Stimulated activated CD4-positive, alpha-beta T cell treated with anti-CD3 and anti-CD28 coated beads, Interleukin-12 subunit alpha, Interleukin-12 subunit beta, amount 100 ng/mL, for 24 hours (primary cell): ENCODE measurements at places on chromosomes 7 and 10.

GRCh38 chr10:115539142-115539762 is 446.1 kb downstream of the ATRNL1 start:
- DNase-seq, result no peak

GRCh38 chr7:132516042-132516840 is 60.0 kb downstream of the PLXNA4 start:
- DNase-seq, result no peak

DNA sequence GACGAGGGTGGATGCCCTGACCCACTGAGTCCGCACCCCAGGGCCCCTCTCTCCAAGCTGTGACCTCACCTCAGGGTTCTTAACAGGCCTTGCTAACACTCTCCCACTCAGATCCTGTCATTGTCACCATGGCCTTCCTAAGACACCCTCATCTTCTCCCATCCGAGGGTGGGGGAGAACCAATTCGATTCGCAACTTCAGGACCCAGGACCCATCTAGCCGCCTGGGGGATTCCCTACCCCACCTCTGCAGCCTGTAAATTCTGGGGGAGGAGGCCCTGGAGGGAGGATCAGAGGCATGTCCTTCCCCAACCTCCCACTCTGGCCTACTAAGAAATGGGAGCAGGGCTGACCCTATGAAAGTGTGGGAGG is 17.4 kb downstream of the TRIM8 start:
- DNase-seq, result no peak

DNA sequence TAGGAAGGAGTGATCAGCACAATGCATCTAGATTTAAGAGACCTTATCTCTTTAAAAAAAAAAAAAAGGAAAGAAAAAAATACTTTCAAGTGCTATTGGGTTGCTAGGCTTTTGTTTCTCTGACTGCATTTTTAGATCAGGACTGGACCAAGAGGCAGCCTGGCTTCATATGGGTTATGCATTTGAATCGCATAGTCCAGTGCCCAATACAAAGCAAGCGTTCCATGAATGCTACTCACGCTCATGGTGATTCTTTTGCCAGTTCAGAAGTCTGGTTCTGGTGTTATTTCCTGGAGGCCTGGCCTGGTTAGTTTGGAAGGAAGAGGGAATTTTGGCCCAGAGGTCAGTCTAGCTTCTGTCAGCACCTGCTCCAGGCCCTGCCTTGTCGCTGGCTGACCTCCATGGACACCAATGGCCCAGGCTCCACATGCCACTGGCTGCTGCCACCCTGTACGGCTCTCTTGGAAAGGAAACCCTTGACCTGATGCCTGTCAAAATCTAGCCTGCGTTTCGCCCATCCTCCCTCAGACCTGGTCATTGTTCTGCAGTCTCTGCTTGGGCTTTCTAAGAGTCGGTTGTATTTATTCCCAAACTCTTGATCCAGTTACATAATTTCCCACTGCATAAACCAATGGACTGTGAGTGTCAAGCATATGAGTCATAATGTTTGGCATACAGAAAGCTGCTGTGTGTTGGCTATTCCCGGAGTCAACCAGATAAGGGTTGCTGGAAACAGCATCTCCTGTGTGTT is 74.3 kb upstream of the MKX start:
- no peak for DNase-seq

GRCh38 chr10:70903262-70903921 is 15.0 kb upstream of the PCBD1 start:
- peak; percentile 20 for DNase-seq

GRCh38 chr7:79528421-79528820 is 75.0 kb upstream of the MAGI2 start:
- DNase-seq, result no peak

GRCh38 chr7:114086914-114087652 is 168.3 kb upstream of the PPP1R3A start:
- DNase-seq, result no peak

DNA sequence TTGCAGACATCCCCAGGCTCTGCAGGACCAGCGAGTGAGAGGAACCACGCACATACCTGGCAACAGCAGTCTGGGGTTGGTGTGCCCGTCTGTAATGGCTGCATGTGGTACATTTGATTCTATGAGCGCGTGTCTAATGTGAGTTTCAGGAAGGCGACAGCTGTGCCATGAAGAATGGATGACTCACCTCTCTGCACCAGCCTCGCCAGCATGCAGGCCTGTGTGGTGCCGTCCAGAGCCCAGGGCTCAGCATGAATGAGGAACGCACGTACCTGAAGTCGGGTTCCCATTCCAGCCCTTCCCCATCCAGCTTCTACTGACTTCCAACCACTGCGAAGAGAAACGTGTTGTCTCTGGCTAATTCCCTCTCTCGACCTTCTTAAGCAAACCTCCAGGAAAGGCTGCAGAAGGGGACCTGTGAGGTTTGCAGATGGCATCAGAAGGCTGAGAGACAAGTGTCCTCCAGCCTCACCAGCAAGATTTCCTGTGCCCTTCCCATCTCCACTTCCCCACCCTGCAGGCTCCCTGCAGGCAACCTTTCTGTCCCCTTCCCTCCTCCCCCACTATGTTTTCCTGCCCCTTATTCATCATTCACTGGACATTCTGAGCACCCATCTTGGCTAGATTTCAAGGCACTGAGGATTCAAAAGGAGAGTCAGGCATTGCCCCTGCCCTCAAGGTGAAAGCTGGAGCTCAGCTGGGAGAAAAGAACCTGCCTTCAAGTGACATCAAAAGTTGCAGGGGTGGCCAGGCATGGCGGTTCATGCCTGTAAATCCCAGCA is 54.3 kb downstream of the ASB13 start:
- DNase-seq, result no peak

DNA sequence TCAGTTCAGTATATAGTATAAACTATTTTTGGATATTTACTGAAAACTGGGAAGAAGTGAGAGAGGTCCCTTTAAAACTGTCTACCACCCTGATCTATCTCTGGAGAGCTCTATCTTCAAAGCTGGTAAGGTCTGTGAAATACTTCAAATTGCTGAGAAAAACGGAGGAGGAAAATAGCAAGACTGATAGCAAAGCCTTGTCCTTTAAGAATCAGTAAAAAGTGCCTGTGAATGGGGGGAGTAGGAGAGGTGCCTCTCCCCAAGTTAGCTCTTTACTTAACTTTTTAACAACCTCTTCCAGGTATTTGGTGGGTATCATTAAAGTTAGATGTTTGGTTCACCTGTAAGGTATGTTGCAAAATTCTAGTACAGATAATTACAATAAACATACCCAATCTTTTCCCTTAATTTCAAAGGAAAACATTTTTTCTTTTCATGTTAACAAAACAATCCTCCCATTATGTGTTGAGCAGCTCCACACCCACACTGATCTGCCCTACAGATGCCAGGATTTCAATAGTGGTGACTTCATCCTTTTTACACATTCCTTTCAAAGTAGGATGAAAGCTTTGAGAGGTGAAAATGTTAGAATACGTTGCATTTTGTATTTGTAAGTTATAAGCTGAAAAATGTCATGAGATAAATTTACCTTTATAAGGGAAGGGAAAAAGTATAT is 149.2 kb downstream of the CRPPA start:
- no peak for DNase-seq

DNA sequence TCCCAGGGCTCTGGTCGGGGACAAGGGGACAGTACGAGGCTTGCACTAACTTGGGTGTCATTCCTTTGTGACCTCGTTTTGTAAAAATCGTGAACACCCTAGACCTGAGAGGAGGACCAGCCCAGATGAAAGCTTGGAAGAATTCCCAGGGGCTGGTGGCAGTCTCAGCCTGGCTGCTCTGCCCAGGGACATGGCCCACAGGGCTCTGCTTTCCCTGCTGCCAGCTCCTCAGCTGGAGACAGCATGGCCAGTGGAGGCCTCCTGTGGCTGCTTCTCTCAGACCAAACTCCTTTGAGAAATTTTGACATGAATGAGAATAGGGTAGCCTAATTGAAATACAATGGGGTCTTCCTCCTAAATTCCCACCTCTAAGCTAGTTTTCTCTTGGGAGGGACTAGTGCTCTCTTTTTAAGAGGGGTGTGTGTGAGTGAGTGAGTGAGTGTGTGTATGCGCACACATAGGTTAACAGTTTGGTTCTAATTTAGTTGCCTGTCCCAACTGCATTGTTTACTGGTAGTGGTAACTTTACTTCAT is 140.3 kb upstream of the EFCAB10 start:
- DNase-seq, result no peak

DNA sequence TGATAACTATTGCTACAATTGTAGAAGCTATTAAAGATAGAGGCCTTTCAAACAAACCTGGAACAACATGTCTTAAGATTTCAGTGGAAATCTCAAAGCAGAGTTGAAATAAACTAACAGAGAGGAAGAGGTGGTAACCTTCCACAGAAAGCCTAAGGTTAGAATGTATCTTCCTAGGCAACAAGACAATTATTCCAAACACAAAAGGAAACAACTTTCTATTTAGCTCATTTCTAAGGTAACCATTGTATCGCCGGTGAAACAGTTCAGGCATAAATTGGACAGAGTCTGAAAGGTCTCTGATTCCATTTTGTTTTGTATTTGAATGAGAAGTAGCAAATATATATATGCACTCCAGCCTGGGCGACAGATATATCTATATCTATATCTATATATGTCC is 30.7 kb upstream of the HYCC1 start:
- DNase-seq, result no peak

- no peak for DNase-seq
Observed at GRCh38 chr10:132665946-132666704, 119.8 kb downstream of the NKX6-2 start.

GRCh38 chr10:69483963-69484362 is 32.7 kb downstream of the TSPAN15 start:
- DNase-seq, result no peak

- no peak for DNase-seq
Observed at GRCh38 chr10:18713077-18713476, 53.8 kb downstream of the ARL5B start.

- no peak for DNase-seq
Observed at GRCh38 chr7:16881844-16882243, at the start of gene AGR3. TSS of gene AGR3 (minus strand) at chr7:16881983. CDS start at chr7:16878618, 3,365 bp downstream.

DNA sequence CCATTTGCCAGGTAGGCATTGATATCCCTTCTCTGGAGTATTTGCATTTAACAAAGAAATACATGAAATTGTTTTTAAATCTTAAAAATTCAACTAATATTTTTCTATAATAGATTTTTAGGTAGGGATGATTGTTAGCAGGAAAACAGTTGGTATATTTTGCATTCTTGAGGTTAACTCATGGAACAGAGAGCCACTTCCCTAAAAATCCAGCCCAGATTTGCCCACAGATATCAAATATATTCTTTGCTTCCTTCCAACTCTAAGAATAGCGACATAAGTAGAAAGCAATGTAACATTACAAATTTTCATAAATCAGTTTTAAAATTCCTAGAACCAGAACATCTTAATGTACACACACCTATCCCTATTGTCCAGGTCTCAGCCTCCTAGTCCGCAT is 45.0 kb upstream of the ANLN start:
- DNase-seq, result no peak

GRCh38 chr10:91653219-91653870 is 20.5 kb upstream of the PPP1R3C start:
- no peak for DNase-seq

DNA sequence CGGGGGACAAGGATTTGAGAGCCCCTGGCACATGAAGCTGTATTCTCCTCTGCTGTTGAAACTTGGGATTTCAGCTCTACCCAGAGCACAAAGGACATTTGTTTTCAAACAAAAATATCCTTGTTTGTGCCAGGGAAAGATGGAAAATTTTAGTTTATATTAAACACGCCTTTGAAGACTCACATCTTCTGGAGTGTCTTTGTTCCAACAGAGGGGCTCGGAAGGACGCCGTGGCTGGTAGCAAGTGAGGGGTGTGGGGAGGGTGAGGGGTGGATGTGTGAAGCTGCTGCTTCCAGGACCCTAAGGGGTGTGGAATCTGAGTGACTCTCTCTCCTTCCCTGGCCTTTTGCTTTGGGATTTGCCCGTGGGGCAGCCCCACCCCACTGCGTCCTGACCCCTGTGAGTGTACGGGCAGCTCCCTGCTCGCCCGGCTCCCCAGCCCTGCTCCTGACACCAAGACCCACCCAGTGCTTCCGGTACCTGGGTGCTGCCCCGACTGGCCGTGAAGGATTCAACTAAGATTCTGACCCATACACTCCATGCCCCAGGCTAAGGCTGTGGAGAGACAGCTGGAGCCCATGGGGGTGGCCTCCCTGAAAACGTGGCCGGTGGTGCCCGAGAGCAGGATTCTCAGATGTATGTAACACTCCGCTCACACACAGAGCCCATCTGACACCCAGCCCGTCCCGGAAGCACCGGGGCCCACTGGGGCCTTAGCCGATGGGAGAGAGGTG is 59.6 kb downstream of the ZRANB1 start:
- DNase-seq, result no peak

DNA sequence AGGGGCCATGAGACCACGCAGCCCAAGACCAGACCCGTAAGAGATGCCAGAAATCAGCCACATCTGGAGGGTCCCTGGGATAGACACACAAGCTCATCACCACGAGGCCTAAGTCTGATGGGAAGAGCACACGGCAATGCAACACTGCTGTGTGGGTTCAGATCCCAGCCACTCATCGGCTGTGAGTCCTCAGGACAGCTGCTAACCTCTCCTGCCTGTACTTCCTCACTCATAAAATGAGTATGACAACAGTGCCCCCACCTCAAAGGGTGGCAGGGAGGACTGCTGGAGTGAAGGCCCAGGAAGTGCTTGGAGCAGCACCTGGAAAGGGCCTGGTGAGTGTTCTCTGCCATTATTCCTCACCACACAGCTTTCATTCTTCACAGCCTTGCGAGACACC is 60.9 kb downstream of the MAD1L1 start:
- DNase-seq, result no peak

GRCh38 chr7:110065121-110065520 is 1025.8 kb upstream of the LRRN3 start:
- no peak for DNase-seq

GRCh38 chr7:66460921-66461361 is 167.7 kb upstream of the KCTD7 start:
- DNase-seq, result no peak

DNA sequence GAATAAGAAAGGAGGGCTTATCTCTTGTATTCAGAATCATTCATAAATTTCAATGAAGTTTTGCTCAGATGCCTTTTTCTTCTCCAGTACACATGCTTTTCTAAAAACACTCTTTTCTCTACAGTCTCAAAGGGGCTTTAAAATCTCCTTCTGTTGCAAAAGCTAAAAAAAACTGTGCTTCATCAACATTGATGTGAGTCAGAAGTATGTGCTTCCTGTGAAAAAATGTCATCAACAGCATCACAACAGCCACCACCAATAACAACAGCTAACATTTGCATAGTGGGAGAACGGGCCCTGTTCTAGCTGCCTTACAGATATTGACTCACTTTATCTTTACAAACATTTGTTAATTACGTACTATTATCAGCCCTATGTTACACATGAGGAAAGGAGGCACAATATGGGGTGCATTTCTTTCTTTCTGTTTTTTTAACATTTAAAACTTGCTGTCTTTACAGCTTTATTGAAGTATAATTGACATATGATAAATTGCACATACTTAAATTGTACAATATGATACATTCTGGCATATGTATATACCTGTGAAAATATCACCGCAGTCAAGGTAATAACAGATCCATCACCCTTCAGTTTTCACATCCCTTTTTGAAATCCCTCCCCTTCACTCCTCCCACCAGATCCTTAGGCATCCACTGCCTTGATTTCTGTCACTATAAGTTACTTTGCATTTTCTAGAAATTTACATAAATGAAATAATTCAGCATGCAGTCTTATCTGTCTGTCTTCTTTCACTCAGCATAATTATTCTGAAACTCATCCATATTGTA is 1605.4 kb upstream of the LRRTM3 start:
- no peak for DNase-seq
